ENCODE measurements at places on chromosomes 6 and 20. TPM values are rescaled to one million over a fixed set of nuclear protein-coding genes. Genes with fewer than 3 reads are reported as not detected.
A peak's percentile ranks its signal among the peaks of the same experiment; 100 is the strongest.

- no peak overlapping the region for H3K4me3 ChIP-seq
- H3K27me3 ChIP-seq: no peaks in the 10 kb centered on the region
- no peaks in the 10 kb centered on the region for H3K36me3 ChIP-seq
Measured at GRCh38 chr6:140274548-140274947, 900.1 kb upstream of the CITED2 start.

DNA sequence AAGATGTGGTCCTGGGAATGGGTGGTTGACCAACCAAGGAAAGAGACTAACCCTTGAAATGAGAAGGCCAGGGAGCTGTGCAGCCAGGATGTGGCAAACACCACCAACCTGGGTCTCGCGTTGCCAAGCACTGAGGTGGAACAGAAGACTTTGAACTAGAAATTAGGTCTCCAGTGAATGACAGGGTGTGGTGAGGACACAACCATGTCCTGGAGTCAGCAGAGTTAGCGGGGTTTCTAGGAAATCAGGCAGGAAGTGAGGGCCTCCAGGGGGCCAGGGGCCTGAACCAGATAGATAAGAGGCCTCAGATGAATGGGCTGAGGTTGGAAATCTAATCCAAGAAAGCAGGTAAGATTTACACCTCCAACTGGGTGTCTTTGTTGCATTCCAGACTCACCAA lies 353.3 kb upstream of the ARID1B start:
- no peaks in the 10 kb centered on the region for H3K27me3 ChIP-seq
- peak overlapping the region; percentile 95 for H3K27ac ChIP-seq
- peak; percentile 8 for DNase-seq
- peak overlapping the region; percentile 74 for H3K4me3 ChIP-seq
- peaks cover 34% of the 10 kb centered on the region for H3K4me1 ChIP-seq

GRCh38 chr6:10403385-10404106 lies 11.3 kb downstream of the TFAP2A start:
- peak overlapping the region; percentile 83 for H3K4me3 ChIP-seq
- H3K4me1 ChIP-seq: peaks cover 2% of the 10 kb centered on the region
- no peak overlapping the region for H3K27ac ChIP-seq
- peaks cover 37% of the 10 kb centered on the region for H3K27me3 ChIP-seq

The NOX3 gene
- not detected for total RNA-seq

The GCNT2 gene
- total RNA-seq: 4.0 TPM

Data from T-helper 17 cell (primary cell).